D721Med (cell line): ENCODE measurements at places on chromosomes 12 and 14.

DNA sequence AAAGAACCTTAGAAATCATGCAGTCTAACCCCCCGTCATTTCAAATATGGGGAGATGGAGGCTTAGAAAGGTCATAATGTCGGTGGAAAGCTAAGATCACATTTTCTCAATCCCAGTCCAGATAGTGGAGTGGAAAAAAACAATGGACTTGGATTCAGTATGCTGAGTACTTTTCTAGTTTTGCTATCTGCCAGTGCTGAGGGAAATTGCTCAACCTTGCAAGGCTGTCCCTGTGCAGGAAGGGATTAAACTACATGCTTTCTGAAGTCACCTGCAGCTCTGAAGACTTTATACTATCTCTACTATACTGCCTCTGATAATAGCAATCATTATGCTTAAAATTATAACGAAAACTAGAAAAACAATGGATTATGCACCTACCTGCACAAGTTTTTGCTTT, 272.8 kb downstream of the LRIG3 start:
- DNase-seq, result no peak

- DNase-seq, result no peak
Observed at GRCh38 chr12:94870511-94870910, 133.0 kb downstream of the NDUFA12 start.

- DNase-seq, result no peak
Observed at GRCh38 chr12:3583656-3584334, 92.8 kb downstream of the PRMT8 start.

DNA sequence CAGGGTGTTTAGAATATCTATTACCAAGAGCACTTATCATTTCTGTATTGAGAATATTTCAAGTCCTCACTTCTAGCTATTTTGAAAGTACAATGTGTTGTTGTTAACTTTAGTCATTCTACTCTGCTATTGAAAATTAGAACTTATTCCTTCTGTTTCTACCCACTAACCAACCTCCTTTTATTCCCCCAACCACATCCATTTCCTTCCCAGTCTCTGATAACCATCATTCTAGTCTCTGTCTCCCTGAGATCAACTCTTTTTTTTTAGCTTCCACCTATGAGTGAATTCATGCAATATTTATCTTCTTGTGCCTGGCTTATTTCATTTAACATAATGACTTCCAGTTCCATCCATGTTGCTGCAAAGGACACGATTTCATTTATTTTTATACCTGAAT, 290.6 kb upstream of the OR4E1 start:
- DNase-seq, result no peak

DNA sequence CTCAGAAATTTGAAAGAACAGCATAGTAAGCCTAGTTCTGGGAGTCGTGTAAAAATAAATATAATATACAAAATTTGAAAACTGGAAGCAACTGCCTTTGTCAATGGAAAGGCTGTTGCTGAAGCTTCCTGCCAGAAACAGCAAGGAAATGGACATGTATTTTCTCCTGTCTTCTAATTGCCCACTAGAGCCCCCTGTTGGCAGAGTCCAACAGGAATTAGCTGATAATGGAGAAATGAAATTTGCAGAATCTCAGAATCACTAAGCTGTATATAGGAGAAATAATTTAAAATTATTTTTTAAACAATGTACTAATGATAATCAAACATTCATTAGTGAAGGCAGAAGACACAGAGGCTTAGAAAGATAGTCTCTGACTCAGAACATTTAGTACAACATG, 414.8 kb downstream of the SLC6A15 start:
- DNase-seq, result no peak

GRCh38 chr14:89121968-89122620, 294.9 kb downstream of the FOXN3 start:
- no peak for DNase-seq
